H1 (cell line): ENCODE measurements at places on chromosomes 12 and 14. TPM values are rescaled to one million over a fixed set of nuclear protein-coding genes. Genes with fewer than 3 reads are reported as not detected.

DNA sequence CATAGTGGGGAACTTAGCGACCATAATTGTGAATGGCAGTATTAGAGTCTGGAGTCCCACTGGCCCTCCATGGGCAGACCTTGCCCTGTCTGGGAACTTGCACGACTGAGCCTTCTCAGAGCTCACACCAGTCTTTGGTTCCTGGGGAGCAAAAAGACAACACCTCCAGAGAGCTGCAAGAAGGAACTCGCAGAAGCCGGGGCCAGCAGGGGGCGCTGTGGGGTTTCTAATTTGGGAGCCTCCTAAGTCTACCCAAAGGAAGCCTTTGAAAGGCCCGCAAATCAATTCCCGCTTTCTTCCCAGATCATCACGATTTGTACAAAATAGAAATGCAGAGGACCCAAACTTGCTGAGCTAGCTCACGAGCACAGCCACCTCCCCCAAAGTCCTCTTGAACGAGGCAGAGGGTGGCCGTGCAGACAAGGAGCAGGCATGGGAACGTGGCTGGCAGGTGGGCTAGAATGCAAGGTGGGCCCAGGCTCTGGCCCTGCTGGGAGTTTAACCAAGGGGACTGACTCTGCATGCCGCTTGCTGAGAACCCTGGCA, 46.3 kb upstream of the FBXO21 start:
- H3K27ac ChIP-seq: no peak overlapping the region; the same call in 1 of the 2 replicates
- peaks cover 9% of the 10 kb centered on the region for H3K4me1 ChIP-seq
- H3K27me3 ChIP-seq: no peaks in the 10 kb centered on the region

DNA sequence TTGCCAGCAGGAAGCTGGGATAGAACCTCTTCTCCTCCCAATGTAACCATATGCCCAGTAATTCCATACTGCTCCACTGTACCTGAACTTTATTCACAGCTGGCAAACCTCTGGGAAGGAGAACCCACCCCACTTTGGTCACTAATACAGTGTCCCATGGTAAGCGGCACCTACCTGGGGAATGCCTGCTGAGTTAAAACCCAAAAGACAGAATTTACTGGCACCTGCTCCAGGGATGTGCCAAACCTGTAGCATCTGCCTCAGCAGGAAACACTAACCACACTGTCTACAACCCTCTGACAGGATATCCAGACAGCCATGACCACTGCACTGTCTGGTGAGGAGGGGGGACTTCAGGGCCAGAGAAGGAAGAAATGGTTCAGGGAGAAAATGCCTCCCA, 26.6 kb downstream of the DDX24 start:
- DNase-seq: no peak
- peaks cover 72% of the 10 kb centered on the region for H3K36me3 ChIP-seq
- no peak overlapping the region for H3K4me3 ChIP-seq
- no peak overlapping the region for H3K27ac ChIP-seq
- no peaks in the 10 kb centered on the region; the same call in 1 of the 2 replicates for H3K4me1 ChIP-seq

Gene ALX1
- 0.73 and 0.80 TPM in 2 replicates for total RNA-seq

GRCh38 chr14:59097681-59098080, 90.8 kb upstream of the DAAM1 start:
- DNase-seq: no peak
- H3K4me1 ChIP-seq: no peaks in the 10 kb centered on the region
- H3K27me3 ChIP-seq: no peaks in the 10 kb centered on the region
- no peaks in the 10 kb centered on the region for H3K36me3 ChIP-seq

Gene DHRS2
- 0.44 and 1.1 TPM in 2 replicates for total RNA-seq

DNA sequence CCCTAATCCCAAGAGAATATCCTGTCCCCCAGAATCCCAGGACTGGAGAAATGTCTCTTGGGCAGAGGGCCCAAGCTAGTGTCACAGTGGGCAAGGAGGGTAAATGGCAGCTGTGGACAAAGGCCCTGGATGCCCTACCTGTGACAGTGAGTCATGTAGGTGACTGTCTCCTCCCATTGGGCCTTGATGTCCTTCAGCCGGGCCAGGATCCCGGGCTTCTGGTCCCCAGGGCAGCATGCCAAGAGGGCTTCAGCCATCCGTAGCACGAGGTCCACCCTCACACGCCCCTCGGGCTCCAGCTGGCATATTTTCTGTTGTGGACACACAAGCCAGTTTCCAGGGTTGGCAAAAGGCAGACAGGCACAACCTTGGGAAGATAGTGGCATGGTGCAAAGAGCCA, 48.8 kb downstream of the SYNE3 start:
- no peaks in the 10 kb centered on the region for H3K27me3 ChIP-seq
- H3K4me3 ChIP-seq: no peak overlapping the region
- H3K36me3 ChIP-seq: no peaks in the 10 kb centered on the region
- H3K27ac ChIP-seq: no peak overlapping the region

DNA sequence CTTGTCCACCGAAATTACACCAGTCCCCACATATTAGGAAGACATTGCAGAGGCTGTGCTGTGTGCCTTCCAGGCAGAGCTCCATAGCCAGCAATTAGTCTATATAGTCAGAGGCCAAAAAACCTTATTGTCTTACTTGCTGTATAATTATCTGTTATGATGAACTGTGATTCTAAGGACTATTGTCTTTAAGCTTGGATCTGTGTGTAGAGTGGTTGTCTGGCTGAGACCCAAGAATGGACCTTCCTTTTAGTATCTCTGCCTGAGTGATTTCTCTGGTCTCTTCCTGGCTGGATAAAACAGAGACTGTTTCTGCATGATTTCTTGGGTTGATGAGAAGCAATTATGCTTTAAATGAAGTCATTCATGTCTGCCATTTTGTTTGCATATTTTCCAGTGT, 465.3 kb downstream of the PRKD1 start:
- no peak overlapping the region for H3K27ac ChIP-seq
- H3K36me3 ChIP-seq: no peaks in the 10 kb centered on the region
- no peak for DNase-seq
- H3K4me1 ChIP-seq: no peaks in the 10 kb centered on the region
- no peaks in the 10 kb centered on the region for H3K27me3 ChIP-seq
- H3K4me3 ChIP-seq: no peak overlapping the region

DNA sequence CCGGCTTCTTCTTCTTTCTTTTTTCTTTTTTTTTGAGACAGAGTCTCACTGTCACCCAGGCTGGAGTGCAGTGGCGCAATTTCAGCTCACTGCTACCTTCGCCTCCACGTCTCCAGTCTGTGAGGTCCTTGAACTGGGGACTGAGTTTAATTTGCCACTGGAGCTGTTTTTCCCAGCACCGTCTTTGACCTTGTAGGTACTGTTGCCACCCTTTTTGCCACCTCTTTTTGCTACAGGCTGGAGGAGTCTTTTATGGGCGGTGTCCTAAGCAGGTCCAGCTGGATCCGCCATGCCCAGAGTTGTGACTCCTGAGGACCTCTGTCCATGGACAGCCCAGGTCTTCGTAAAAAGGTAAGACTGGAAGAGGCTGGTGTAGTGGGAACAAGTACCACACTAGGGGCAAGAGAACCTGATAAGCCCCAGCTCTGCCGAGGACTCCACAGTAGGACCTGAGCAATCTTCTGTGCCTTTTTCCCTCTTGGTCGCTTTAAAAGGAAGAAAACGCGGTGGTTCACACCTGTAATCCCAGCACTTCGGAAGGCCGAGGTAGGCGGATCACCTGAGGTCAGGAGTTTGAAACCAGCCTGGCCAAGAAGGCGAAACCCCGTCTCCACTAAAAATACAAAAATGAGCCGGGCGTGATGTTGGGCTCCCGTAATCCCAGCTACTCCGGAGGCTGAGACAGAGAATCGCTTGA, 946 bp downstream of the RNU4-2 start:
- peak; percentile 64 for DNase-seq
- no peaks in the 10 kb centered on the region for H3K27me3 ChIP-seq
- peaks cover 4% of the 10 kb centered on the region; the same call in 1 of the 2 replicates for H3K4me1 ChIP-seq
- H3K36me3 ChIP-seq: no peaks in the 10 kb centered on the region
- peak overlapping the region; percentile 74 for H3K4me3 ChIP-seq
- H3K27ac ChIP-seq: peak overlapping the region; percentile 40

Gene NRL
- total RNA-seq: 1.1 TPM in 2 replicates

Gene RPGRIP1
- 0.63 and 0.65 TPM in 2 replicates for total RNA-seq

Gene TRHDE
- total RNA-seq: 5.0 and 5.5 TPM in 2 replicates

- H3K4me1 ChIP-seq: no peaks in the 10 kb centered on the region
- no peak overlapping the region for H3K27ac ChIP-seq
- no peak for DNase-seq
- no peaks in the 10 kb centered on the region for H3K27me3 ChIP-seq
- no peak overlapping the region for H3K4me3 ChIP-seq
Observed at GRCh38 chr12:76236640-76237039, 111.6 kb downstream of the BBS10 start.

DNA sequence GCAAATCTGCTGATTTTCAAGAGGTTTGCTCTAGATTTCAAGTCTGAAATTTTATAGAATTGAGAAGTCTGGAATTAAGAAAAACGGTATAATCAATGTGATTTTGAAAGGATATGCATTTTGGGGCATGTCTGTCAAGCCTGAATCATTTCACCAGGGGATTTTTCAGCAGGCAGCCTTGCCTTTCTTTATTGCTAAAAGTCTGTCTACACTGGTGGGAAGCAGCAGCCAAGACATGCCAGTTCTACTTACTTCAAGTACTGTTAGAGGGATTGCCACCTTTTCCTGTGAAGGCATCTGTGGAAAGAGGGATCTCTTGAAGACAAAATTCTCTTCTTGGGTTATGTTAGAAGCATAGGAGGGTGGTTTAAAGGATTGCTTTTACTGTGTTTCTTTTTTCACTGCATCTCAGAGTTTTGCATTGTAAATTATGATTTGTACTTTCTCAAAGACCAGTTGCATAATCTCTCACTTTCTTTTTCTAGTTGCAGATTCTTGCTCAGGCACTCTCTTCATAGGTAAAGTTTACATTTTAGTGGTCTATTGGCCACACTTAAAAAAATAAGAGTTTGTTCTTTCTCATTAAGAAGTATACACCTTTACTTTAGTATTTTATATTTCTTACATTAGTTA, 837.0 kb downstream of the GALC start:
- DNase-seq: no peak
- H3K4me1 ChIP-seq: peaks cover 5% of the 10 kb centered on the region; the same call in 1 of the 2 replicates
- peaks cover 35% of the 10 kb centered on the region for H3K27me3 ChIP-seq
- H3K36me3 ChIP-seq: 0 out of 2 replicates have a peak, but pooled peaks cover 2% of the 10 kb centered on the region

- H3K4me3 ChIP-seq: no peak overlapping the region
- no peaks in the 10 kb centered on the region for H3K27me3 ChIP-seq
- no peaks in the 10 kb centered on the region; the same call in 1 of the 2 replicates for H3K36me3 ChIP-seq
- H3K4me1 ChIP-seq: no peaks in the 10 kb centered on the region
- H3K27ac ChIP-seq: no peak overlapping the region
- DNase-seq: no peak
Observed at GRCh38 chr14:104895207-104895785, 29.4 kb upstream of the PLD4 start.

DNA sequence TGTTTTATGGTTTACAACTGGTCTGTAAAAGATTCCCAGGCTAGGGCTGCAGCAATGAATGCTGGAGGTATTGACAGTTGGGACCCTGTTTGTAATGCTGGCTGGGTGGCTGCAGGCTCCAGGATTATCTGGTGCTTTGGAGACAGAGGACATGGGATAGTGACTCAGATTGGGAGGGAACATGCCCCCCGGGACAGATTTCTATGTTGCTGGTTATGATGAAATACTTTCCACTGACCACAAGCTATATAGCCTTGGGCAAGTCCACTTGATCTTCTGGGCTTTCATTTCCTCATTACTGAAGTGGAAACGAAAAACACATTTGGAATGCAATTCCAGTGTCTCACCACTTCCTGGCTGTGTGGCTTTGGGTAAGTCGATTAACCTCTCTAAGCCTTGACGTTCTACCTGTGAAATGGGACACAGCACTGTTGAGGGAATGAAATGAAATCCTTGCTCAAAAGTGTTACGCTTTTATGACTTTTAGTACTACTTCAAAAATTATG, 6.3 kb upstream of the TPCN1 start:
- H3K36me3 ChIP-seq: no peaks in the 10 kb centered on the region
- no peak overlapping the region for H3K4me3 ChIP-seq
- H3K27ac ChIP-seq: no peak overlapping the region
- no peak for DNase-seq

DNA sequence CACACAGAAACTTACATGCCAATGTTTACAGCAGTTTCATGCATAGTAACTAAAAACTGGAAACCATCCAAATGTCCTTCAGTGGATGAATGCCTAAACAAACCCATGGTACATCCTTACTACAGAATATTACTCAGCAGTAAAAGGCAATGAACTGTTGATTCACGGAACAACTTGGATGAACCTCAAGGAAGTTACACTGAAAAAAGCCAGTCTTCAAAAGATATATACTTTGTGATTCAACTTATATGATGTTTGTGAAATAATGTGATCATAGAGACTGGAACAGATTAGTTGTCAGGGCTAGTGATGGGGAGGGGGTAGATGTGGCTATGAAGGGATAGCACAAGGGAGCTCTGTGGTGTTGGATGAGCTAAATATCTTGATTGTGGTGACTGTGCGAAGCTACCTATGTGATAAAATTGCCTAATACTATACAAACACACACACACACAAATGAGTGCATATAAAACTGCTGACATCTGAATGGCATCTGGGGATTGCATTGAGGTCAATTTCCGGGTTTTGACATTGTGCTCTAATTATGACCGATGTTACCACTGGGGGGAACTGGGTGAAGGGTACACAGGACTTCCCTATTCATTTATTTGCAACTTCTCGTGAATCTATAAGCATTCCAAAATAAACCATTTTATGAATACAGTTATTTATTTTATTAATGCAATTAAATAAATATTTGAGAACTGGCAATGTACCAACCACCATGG, 94.3 kb downstream of the RIN3 start:
- H3K36me3 ChIP-seq: no peaks in the 10 kb centered on the region
- H3K4me3 ChIP-seq: no peak overlapping the region
- no peaks in the 10 kb centered on the region for H3K27me3 ChIP-seq
- H3K27ac ChIP-seq: no peak overlapping the region
- DNase-seq: no peak

Gene KCNC2
- total RNA-seq: 0.13 TPM in 1 of 2 replicates, not detected in the other

Gene TTC7B
- 31.2 and 34.0 TPM in 2 replicates for total RNA-seq

DNA sequence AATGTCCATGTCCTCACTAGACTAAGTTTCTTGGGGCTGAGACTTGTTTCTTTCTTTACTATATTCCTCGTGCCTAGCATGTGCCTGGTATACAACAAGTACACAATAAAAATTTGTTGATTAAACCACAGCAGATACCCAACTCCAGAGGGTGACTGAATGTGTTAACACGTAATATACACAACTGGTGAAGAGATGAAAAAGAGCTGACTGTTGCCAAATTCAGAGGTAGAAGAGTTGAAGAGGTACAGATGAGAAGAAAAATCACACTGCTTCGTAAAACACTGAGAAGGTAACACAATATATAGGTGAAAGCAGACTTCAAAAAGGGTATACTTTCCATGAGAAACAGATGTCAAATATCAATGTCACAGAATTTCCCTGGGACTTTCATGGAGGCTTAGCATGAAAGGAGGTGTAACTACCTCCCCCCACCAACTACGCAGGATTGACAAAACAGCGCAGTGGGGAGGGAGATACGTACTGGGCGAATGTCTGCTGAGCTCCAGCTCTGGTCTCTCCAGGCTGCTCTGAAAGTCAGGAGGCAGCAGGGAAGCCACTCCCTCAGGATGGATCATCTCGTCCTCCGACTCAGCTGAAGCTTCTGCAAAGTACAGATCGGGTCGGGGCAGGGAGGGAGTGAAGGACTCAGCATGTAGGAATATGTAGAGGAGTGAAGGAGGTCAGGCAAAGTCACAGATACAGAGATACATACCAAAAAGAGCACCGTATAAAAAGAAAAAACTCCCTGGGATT, 5.3 kb downstream of the ACIN1 start:
- no peak for DNase-seq
- H3K27ac ChIP-seq: no peak overlapping the region
- no peak overlapping the region for H3K4me3 ChIP-seq
- H3K4me1 ChIP-seq: no peaks in the 10 kb centered on the region

- peaks cover 28% of the 10 kb centered on the region for H3K36me3 ChIP-seq
- no peak overlapping the region for H3K4me3 ChIP-seq
- H3K27ac ChIP-seq: no peak overlapping the region
- DNase-seq: no peak
Observed at GRCh38 chr12:120216742-120217605, 16.1 kb upstream of the RPLP0 start.

Gene VPS33A
- 40.2 and 41.8 TPM in 2 replicates for total RNA-seq

Gene IGFBP6
- total RNA-seq: 13.7 and 16.4 TPM in 2 replicates
